ENCODE measurements at places on chromosomes 5 and 9. TPM values are rescaled to one million over a fixed set of nuclear protein-coding genes. Genes with fewer than 3 reads are reported as not detected.

The TLE4 gene
- 9.7 TPM for total RNA-seq

The FAM78A gene
- 0.37 TPM for total RNA-seq

The CYLC2 gene
- total RNA-seq: not detected

The SCGB3A1 gene
- not detected for total RNA-seq

The IGIP gene
- total RNA-seq: 8.2 TPM

The ADAMTSL2 gene
- total RNA-seq: not detected

The SLC34A1 gene
- total RNA-seq: not detected

The NR4A3 gene
- total RNA-seq: 0.25 TPM

The CDX1 gene
- total RNA-seq: 0.12 TPM

The PCDHGA6 gene
- total RNA-seq: 3.2 TPM

The TAF11L10 gene
- total RNA-seq: not detected

The STC2 gene
- 120 TPM for total RNA-seq

The PCDHGB6 gene
- total RNA-seq: 2.9 TPM

The ASS1 gene
- total RNA-seq: 186 TPM

The EXOSC2 gene
- total RNA-seq: 77.2 TPM
